Naive thymus-derived CD8-positive, alpha-beta T cell (primary cell): ENCODE measurements at places on chromosomes 3 and 15. TPM values are rescaled to one million over a fixed set of nuclear protein-coding genes. Genes with fewer than 3 reads are reported as not detected.

CADPS gene
- not detected for polyA plus RNA-seq

FEZF2 gene
- polyA plus RNA-seq, result not detected

GRCh38 chr3:29764041-29764440, 483.2 kb downstream of the RBMS3 start:
- DNase-seq, result no peak

DNA sequence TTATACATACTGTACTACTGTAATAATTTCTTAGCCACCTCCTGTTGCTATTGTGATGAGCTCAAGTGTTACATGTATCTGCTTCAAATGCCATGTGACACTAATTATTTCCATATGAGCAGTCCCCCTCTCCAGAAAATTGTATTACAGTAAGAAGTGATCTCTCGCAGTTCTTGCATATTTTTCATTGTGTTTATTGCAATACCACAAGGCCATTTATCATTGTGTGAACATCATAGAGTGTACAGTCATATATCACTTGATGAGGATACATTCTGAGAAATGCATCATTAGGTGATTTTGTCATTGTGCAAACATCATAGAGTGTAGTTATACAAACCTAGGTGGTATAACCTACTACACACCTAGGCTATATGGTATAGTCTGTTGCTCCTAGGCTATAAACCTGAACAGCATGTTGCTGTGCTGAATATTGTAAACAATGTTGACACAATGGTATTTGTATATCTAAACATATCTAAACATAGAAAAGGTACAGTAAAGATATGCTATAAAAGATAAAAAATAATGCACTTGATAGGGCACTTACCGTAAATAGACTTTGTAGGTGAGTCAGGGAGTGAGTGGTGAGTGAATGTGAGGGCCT, 189.6 kb upstream of the MLF1 start:
- DNase-seq, result no peak

GRCh38 chr3:100709842-100710260, 557 bp downstream of the TFG start:
- peak; percentile 46 for DNase-seq

- no peak for DNase-seq
Measured at GRCh38 chr15:89364341-89364740, 29.7 kb upstream of the POLG start.

DNA sequence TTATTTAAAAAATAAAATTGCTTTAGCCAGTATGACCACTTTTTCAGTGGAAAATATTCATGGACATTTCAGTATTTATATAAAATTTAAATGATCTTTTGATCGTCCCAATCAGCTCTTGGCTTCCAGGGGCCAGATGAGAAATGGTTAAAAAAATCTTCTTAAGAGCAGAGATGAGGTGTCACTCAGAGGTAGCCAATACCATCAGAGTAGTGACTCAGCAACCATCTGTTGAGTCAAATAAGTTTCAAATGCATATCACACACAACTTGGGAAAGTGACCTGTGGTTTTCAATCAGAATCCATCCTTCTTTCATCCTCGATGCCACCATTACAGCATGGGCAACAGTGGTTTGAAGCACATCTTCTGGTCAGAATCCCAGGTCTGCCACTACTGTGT, 958.8 kb upstream of the NR2F2 start:
- DNase-seq, result no peak

GRCh38 chr3:123124971-123125370, 58.1 kb downstream of the PDIA5 start:
- DNase-seq, result no peak

PLA2G4E gene
- not detected for polyA plus RNA-seq

DNA sequence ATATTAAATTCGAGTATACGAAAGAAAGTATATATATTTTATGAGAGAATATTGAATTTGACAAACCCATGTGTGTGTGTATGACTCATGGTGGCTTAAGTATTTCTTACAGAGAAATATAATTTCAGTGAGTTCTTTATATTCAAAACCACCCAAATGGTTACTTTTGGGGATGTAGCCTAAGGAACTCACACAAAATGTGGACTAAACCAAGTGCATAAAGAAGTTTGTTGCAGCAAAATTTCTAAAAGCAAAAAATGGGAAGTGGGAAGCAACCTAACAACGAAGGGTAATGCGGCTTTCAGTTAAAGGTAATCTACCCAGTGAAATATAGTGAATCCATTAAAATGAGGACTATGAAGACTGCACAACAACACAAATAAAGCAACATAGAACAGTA, 277.1 kb downstream of the EDEM1 start:
- DNase-seq, result no peak

DNA sequence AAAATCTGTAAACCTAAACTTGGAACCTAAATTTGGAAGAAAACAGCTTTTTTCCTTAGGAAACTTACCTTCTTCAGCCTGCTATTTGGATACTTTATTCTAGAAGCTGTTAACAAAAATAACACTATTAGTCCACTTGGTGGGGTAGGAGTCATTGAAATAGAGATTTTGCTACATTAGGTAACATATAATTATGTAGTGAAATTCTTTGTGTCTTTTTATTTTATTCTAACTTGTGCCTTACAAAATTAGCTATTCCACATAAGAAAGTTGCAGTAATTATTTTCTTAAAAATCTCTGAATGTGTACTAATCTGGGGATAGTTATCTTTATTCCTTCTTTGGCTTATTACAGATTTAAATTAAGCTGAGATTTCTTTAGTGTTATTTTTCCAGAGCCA, 360.4 kb upstream of the ROBO2 start:
- DNase-seq, result no peak

- DNase-seq, result no peak
Measured at GRCh38 chr3:119608405-119609000, 10.8 kb downstream of the PLA1A start.

GRCh38 chr3:13850161-13850945, 29.5 kb downstream of the WNT7A start:
- no peak for DNase-seq

- no peak for DNase-seq
Measured at GRCh38 chr15:91023720-91024119, 1.3 kb upstream of the VPS33B start.

DNA sequence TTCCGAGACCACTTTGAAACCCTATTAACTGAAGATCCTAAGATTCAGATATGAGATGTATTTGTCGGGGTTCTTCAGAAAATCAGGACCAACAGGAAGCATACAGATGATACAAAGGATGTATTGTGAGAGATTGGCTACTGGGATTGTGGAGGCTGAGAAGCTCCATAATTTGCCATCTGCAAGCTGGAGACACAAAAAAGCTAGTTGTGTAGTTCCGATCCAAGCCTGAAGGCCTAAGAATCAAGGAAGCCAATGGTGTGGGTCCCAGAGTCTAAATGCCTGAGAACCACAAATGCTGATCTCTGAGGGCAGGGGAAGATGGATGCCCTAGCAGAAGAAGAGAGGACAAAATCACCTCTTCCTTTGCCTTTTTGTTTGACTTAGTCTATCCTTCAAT, 10.9 kb upstream of the PLSCR1 start:
- no peak for DNase-seq

SEMA5B gene
- polyA plus RNA-seq, result not detected

DNA sequence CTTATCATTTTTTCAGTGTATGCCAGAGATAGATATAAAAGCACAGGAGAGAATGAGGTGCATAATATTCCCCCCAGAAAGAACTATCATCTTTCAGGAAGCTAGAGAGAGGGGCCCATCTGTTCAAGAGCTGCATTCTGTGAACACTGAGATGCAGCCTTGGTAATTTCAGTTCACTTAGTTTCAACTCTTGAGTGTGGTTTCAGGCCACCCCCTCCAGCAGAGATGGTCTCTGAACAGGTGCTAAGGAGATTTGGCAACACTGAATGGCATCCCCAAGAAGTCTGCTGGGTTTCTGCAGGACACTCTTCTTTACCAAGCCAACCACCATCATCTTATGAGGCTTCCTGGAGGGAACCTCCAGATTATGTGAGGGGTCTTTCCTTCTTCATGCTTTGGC, 30.4 kb upstream of the LIMD1 start:
- DNase-seq, result no peak

IL5RA gene
- not detected for polyA plus RNA-seq

- no peak for DNase-seq
Measured at GRCh38 chr3:100506355-100506754, 13.9 kb downstream of the TMEM45A start.

GRCh38 chr3:105877336-105877910, 8.6 kb upstream of the CBLB start:
- no peak for DNase-seq

DZIP1L gene
- not detected for polyA plus RNA-seq

DNA sequence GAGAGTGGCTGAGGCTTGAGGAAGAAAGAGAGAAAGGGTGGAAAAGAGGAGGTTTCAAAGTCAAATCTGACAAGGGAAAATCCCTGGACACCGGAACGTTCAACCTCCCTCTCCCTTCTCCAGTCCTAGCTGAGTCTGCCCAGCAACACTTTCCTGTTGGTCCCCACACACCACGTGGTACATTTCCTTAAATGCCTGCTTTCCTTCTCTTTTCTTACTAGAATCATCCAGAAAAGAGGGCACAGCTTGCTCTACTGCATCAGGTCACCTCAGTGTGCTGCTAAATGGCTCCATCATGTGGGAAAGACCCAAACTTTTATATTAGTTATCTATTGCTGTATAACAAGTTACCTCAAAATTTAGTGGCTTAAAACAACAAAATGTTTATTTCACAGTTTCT, 181.2 kb downstream of the NECTIN3 start:
- no peak for DNase-seq

- no peak for DNase-seq
Measured at GRCh38 chr3:190690246-190690645, 172.2 kb downstream of the GMNC start.

GRCh38 chr3:170092907-170093306, 55.1 kb downstream of the GPR160 start:
- DNase-seq, result no peak

- DNase-seq, result no peak
Measured at GRCh38 chr15:39499681-39500080, 81.2 kb upstream of the THBS1 start.

ONECUT1 gene
- not detected for polyA plus RNA-seq

- no peak for DNase-seq
Measured at GRCh38 chr3:76198086-76198485, 412.7 kb upstream of the ZNF717 start.

DNA sequence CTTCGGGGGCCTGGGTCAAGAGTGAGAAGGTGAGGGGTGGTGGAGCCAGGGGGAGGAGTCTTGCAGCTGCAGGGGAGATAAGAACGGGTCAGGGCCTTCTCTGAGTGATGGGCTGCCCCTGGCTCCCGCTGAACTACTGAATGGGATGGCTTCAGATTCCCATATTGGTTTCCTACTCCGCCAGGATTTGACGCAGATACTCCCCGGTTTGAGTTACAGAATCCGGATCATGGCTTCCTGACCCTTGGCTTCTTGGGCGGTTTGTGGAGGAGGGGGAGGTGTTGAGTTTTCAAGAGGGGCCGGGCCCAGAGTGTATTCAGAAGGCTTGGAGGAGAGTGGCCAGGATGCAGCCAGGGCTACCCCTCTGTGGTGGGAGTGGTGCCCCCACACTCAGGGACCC, 119.9 kb upstream of the ATP2B2 start:
- no peak for DNase-seq

GRCh38 chr3:71846185-71846584, 61.2 kb upstream of the PROK2 start:
- DNase-seq, result no peak

SEMA3G gene
- not detected for polyA plus RNA-seq

DNA sequence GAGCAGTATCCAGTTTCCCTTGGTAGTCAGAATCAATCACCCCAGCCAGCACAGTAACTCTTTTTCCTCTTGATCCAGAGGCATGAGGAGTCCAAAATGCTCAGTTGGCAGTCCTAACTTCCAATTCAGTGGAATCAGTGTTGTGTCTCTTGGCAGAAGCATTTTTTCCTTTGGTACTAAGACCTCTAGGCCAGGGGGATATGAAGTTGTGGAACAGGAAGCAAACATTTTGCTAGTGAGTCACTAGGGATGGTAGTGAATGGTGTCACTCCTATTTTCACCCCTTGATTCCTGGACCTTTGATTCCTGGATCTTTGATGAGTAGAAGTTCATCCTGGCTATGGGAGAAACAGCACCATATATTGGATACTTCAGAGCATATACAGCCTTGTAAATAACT, 70.5 kb upstream of the ALDH1A3 start:
- no peak for DNase-seq

ALAS1 gene
- 18.5 TPM for polyA plus RNA-seq

DNA sequence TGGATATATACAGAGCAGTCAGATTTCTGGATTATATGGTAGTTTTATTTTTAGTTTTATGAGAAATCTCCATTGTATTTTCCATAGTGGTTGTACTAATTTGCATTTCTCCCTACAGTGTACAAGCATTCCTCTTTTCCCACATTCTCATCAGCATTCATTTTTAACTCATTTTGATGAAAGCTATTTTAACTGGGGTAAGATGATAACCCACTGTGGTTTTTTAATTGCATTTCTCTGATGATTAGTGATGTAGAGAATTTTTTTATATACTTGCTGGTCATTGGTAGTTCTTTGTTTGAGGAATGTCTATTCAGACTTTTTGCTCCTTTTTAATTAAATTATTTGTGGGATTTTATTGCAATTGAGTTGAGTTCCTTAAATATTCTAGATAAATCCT, 903.6 kb downstream of the DIPK2A start:
- no peak for DNase-seq

GRCh38 chr3:9241956-9242355, 7.5 kb downstream of the SRGAP3 start:
- no peak for DNase-seq

GOLGA8M gene
- not detected for polyA plus RNA-seq

DNA sequence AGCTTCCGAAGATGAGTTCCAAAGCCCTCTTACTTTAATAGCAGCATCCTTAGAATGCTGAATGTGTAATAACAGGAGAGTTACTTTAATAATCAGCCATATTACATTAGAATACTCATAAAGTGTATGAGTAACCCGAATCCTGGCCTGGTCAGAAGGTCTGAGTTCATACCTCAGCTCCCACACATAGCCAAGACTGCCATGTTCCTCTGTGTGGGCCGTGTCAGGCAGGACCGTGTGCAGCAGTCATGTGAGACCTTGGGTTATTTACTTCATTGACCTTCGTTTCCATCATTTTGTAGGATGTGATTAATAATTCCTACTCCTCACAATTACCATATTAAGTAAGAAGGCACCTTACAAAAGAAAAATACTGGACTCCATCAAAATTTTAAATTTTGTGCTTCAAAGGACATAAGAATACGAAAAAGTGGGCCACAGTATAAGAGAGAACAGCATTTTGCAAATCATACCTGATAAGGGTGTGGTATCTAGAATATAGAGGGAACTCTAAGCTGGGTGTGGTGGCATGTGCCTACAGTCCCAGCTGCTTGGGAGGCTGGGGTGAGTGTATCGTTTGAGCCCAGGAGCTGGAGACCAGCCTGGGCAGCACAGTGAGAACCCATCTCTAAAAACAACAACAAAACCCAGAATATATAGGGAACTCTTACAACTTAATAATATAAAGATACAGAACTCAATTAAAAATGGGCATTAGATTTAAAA, 163.4 kb downstream of the ATG7 start:
- no peak for DNase-seq

- no peak for DNase-seq
Measured at GRCh38 chr3:171867981-171868380, 24.8 kb downstream of the TMEM212 start.

GRCh38 chr3:55562700-55563099, 75.6 kb upstream of the WNT5A start:
- no peak for DNase-seq

TMEM45A gene
- polyA plus RNA-seq, result not detected

ALS2CL gene
- 1.2 TPM for polyA plus RNA-seq
